ENCODE measurements at places on chromosomes 2 and 18.

GRCh38 chr18:72783530-72783929 lies 84.3 kb downstream of the NETO1 start:
- no peak for DNase-seq
- no peak overlapping the region for H3K27ac ChIP-seq
- H3K27me3 ChIP-seq: no peaks in the 10 kb centered on the region
- no peaks in the 10 kb centered on the region for H3K36me3 ChIP-seq

GRCh38 chr2:221106241-221106640 lies 465.9 kb downstream of the EPHA4 start:
- no peak overlapping the region for H3K4me3 ChIP-seq
- no peak for DNase-seq
- no peaks in the 10 kb centered on the region for H3K36me3 ChIP-seq
- H3K27me3 ChIP-seq: no peaks in the 10 kb centered on the region

DNA sequence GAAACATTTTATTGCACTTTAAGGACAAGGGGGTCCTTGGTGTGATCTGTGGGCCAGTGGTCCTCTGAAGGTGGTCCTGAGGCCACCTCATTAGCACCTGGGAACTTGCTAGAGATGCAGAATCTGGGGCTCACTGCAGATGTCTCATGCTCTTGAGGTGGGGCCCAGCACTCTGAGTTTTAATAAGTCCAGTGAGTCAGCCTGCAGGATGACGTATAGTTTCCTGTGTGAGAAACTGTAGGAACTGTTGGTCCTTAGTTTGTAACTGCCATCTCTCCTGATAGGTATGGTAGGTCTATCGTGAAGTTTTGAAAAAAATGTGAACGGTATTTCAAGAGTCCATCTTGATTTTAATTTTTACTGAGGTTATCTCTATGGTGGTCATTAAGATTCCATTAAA lies 2.8 kb downstream of the TRPM8 start:
- no peaks in the 10 kb centered on the region for H3K36me3 ChIP-seq
- H3K27me3 ChIP-seq: peaks cover 38% of the 10 kb centered on the region
- DNase-seq: peak; percentile 66
- H3K27ac ChIP-seq: no peak overlapping the region

DNA sequence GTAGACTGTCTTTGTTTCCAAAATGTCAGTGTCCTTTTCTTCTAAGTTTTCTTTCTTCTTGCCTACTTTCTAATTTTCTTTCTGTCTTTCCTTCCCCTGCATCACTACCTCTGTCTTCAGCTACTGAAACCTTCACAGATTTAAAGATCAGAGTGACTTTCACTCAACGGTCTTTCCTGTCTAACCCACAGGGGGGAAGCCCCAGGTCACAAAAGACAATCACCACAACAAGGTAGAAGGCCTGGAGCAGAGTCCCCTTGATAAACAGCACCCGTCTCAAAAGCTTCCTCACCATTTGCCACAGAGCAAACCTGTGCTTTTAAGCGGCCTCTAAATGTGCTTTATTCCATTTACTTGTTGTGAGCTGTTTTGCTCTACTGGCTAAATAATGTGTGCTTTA lies 665.4 kb downstream of the BCL11A start:
- DNase-seq: no peak
- no peaks in the 10 kb centered on the region for H3K27me3 ChIP-seq
- H3K27ac ChIP-seq: peak overlapping the region; percentile 7
- H3K4me1 ChIP-seq: peaks cover 32% of the 10 kb centered on the region
- H3K36me3 ChIP-seq: no peaks in the 10 kb centered on the region

DNA sequence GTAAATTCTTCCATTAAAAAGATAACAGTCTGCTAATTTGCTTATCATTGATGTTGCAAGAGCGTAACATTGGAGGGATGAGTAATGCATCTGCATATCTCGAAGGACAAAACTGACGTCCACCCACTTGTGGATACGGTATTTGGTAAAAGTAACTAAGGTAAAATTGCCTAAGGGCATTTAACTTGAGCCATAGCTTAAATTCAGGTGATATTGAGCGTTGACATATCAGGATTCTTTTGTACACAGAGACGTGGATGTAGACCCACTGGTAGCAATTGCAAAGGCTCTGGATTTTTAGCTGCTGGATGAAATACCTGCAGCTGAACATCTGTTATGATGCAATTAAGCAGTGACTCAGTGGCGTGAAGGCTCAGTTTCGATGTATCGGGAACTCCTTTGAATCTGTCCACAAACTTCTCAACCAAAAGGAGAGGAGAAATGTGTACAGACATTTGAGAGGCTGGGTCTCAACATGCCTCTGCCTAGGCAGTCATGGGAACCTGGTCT lies 119.3 kb downstream of the SPTBN1 start:
- peak overlapping the region; percentile 57 for H3K4me3 ChIP-seq
- H3K36me3 ChIP-seq: peaks cover 6% of the 10 kb centered on the region
- peaks cover 84% of the 10 kb centered on the region for H3K4me1 ChIP-seq
- H3K27ac ChIP-seq: peak overlapping the region; percentile 93
- no peaks in the 10 kb centered on the region for H3K27me3 ChIP-seq
